ENCODE measurements at places on chromosomes 5 and 9. TPM values are rescaled to one million over a fixed set of nuclear protein-coding genes. Genes with fewer than 3 reads are reported as not detected.
A peak's percentile ranks its signal among the peaks of the same experiment; 100 is the strongest.

DNA sequence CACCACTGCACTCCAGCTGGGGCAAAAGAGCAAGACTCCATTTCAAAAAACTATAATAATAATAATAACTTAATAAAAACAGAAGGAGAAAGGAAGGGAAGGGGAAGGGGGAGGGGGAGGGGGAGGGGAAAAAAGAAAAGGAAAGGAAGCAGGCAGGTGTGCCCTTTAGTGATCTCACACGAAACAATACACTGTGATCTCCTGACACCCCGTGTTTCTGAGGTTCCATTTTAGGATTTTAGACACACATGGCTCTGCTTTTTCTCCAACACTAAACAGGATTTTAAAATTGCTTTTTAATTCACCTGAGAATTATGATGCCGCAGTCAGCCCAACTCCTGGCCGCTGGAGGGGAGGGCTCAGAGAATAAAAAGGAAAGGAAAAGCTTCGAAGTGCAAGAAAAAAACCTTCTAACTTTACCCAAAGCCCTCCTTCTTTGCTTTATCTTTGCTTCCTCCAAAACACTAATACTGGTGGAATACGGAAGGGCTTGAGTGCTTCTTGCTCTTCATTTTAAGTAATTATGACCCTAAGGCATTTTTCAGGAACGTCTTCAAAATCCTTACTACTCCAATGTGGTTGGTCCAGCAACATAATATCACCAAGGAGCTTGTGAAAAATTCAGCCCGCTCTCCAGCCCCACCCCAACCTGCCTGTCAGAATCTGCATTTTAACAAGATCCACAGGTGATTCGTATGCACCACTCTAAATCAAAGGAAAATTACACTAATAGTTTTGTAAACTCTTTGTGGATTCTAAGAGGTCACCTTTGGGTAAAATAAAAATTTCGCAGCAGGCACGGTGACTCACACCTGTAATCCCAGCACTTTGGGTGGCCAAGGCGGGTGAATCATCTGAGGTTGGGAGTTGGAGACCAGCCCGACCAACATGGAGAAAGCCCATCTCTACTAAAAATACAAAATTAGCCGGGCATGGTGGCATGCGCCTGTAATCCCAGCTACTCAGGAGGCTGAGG lies 66.0 kb downstream of the MYO10 start:
- DNase-seq, result no peak

DNA sequence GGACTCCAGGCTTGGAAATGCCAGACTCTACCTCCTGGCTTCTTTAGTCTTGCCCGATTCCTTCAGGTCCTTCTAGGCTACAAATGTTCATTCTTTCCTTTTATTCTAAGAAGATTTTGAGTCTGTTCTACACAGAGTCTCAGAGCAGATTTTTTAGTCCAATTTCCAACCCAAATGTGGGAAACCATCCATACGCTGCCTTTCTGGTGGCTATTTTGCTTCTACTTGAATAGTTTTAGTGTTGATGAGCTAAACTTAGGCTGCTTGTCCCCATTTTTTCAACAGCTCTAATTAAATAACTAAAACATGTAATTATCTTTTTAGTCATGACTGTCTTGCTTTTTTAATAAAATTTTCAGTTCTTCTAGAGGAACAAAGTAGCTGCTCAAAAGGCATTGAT lies 112.4 kb upstream of the KLF9 start:
- no peak for DNase-seq

DNA sequence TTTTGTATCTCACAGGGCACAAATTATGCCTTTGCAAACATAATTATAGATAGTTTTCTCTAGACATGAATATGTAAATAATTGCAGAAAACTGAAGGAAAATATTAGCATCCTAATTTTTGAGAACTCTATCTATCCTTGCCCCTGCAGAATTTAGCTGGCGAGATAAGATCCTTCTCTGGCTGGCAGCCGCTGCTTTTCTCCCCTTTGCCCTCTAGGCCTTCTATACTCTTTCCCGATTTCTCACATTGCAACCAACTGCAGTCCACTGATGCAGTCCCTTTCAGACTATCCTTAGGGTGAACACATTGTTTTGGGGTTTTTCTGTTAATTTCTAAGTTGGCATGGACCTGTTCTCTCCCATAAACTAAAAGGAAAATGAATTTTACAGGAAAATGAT lies 91.3 kb downstream of the CD180 start:
- DNase-seq, result no peak

DNA sequence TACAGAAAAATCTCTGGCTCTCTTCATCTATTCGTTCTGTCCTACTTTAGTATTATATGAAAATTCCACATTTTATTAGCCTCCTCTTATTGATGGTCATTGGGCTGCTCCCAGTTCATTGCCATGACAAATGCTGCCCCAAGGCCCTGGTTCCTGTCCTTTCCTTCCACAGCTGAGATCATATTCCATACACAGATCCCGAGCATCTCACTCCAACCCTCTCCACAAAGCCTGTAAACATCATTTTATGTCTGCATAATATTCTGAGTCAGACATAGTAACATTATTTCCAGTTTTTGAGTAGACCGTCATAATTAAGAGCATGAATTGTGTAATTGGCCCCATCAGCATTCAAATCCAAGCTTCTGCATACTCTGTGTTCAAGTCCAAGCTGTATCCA lies 86.3 kb downstream of the MVB12B start:
- DNase-seq, result no peak

Gene SPATA6L
- 2.8 TPM for total RNA-seq

Gene IL11RA
- 3.4 TPM for total RNA-seq

DNA sequence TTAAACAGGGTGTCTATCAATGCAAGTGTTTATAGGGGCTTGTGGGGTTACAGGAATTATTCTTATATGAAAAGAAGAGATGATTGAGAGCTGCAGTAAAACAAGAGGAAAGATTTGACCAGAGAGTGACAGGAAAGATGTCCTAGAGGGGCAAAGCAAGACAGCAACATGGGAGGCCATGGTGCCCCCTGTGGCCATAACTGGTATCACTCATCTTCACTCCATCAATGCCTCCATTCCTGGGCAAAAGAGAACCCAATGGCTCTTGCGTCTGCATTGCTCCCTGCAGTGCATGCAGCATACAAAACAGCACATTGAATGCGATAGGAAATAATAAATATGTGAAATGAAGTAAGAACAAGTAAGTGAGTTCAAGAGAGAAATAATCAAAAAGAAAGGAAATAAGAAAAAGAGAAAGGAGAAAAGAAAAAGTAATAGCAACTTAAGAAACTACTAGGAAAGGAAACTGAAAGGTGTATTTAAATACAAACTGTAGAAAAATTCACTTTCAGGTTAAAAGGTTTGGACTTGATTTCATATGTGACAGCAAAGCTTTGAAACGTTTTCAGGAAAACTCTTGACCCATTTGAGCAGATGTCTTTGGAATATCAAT lies 206.6 kb downstream of the SEMA5A start:
- DNase-seq, result no peak

Gene RAD17
- 14.5 TPM for total RNA-seq

GRCh38 chr9:38182321-38182720 lies 113.3 kb upstream of the SHB start:
- DNase-seq, result no peak

DNA sequence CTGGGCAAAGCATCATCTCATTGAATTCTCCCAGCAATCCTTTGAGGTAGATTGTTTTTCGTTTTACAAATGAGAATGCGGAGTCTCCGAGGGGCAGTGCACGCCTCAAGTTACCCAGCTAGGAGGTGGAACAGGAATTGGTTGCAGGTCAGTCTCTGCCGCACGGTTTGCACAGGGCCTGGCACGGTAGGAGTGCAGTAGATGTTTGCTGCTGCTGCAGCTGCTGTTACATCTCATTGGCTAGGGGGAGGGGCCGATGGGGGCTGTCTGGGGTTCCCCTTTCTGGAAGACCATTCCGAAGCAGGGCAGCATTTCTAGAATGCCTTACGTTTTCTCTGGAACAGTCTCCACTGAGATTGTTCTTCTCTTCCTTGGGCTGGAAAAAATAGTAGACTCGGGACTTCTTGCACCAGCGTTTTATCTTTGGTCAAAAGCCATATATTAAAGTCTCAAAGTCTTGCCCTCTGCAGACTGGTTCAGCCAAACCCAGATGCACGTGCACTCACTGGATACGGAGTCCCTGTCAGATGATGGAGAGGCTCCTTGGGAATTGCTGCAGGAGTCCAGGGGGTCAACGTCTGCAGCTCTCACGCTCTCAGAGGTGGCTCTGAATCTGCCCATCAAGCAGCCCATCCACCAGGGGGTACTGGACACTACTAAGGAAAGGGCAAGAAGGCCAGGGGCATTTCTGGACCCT lies 1.2 kb downstream of the USP20 start:
- DNase-seq, result no peak

DNA sequence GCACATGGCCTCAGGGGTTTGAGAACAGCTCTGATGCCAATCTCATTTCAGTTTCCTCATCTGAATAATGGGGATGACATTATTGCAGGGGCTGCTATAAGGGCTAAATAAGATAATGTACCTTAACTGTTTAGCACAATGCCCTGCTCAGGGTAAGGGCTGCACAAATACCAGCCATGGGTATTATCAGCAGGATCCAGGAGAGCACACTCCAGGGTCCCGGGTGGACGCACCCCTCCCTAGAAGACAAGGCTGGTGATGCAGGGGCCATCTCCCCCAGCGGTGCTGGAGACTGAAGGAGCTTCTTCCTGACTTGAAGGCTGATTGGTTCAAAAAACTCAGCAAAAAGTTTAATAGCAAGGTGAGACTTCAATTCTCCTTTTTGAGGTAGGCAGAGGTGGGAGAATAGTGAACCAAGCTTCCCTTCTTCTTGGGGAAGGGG lies 2.7 kb upstream of the CXXC5 start:
- DNase-seq, result no peak

Gene DOK3
- 0.79 TPM for total RNA-seq

Gene PCDH12
- 22.2 TPM for total RNA-seq

- no peak for DNase-seq
Measured at GRCh38 chr5:94316916-94317838, 301.2 kb downstream of the KIAA0825 start.

DNA sequence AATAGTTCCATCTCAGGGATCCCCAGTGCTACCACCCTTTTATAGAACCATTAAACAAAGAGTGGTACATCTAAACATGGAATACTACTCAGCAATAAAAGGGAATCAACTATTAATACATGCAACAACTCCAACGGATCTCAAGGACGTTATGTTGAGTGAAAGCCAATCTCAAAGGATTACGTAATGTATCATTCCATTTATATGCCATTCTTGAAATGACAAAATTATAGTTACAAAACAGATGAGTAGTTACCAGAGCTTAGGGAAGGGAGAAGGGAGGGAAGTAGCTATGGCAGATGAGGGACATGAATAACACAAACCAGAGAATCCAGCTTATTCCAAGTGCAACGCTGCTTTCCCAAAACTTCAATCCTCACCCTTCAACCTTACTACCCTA lies 69.5 kb downstream of the ACTL7B start:
- no peak for DNase-seq

GRCh38 chr5:181059297-181060230 lies 19.5 kb downstream of the BTNL9 start:
- DNase-seq, result no peak

Gene TAS2R1
- not detected for total RNA-seq

DNA sequence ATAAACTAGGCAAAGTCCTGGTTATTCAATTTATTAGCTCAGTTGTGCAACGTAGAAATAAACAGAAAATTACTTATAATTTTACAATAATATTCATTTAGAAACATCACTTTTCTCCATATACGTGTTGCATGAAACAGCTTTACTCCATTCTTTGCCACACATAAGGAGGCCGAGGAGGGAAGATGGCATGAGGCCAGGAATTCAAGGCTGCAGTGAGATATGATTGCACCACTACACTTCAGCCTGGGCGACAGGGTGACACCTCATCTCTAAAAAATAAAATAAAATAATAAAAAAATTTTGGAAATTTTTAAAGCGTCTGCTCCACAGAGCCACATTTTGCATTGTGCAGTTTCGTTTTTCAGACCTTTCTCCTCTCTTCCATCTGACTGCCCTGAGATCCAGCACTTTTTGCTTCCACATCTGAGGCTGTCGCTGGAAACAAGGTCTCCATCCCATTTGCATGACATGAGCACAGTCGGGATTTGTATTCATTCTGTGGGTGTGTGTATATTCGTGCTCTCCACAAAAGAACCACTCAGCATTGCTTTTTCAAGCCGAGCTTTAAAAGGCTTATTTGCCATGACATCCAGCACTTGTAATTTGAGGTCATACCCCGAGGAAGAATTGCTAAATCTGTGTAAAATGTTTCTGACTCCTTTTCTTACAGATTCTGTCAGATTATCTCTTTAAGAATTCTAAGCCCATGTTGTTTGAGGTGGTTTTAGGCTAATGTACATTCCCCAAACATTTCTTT lies 98.6 kb upstream of the MSX2 start:
- DNase-seq, result no peak

DNA sequence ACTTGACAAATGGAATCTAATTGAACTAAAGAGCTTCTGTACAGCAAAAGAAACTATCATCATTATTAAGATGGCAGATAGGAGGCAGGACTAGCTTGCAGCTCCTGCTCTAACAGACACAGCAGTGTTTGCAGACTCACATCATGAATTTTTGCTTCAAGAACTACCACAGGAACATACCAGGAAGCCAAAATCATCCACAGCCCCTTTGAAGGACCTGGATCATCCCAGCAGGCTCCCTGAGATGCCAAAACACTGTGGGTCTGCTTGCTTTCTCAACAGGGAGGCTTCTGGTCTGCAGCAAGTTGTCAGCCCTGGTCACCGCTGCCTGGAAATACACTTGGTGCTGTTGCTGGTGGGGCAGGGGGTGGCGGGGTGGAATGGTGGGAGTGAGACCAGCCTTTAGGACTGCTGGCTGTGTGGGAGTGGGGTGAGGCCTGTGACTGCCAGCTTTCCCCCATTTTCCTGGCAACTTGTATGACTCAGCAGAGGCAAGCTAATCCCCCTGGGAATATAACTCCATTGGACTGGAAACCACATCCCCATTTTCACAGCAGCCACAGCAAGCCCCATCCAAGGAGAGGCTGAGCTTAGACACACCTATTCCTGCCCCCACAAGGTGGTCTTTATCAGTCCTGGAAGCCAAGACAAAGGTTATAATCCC lies 533.8 kb upstream of the CYLC2 start:
- no peak for DNase-seq

- no peak for DNase-seq
Measured at GRCh38 chr9:109953300-109953699, 173.3 kb downstream of the PALM2AKAP2 start.

- peak; percentile 22 for DNase-seq
Measured at GRCh38 chr9:33354651-33355211, 47.6 kb downstream of the AQP7 start.

- no peak for DNase-seq
Measured at GRCh38 chr5:8892926-8893325, 652.9 kb downstream of the SEMA5A start.

All from lung microvascular endothelial cell (primary cell).